RWPE1 (cell line): ENCODE measurements at places on chromosomes 2 and 18.

DNA sequence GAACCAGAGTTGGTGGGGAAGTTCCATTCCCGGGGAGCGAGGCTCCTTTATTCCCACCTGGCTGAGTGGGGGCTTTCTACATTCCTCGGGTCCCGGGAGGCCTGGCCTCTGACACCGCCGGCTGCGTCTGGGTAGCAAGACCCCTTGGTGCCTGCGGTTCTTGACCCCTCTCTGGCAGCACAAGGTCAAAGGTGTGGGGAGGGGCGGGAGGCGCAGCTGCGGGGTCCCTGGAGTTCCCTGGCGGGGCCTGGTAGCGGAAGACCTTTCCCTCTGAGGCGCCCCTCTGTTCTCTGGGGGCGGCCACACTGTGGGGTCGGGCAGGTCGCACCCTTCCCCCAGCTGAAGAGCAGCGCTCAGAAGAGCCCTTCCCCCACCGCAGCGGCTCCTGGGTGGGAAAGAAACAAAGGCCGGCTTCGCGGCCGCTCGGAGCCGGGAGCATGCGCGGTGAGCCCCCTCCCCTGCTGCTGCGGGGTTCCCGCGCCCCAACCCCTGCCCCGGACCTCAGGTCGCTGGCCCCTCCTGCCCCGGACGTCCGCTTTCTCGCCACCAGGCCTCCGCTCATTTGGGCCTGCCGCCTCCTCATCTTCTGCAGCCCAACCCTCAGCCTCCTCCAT, 146.3 kb downstream of the ANKRD44 start:
- DNase-seq, result no peak

GRCh38 chr2:30705056-30705455, 102.2 kb downstream of the CAPN13 start:
- DNase-seq, result no peak

DNA sequence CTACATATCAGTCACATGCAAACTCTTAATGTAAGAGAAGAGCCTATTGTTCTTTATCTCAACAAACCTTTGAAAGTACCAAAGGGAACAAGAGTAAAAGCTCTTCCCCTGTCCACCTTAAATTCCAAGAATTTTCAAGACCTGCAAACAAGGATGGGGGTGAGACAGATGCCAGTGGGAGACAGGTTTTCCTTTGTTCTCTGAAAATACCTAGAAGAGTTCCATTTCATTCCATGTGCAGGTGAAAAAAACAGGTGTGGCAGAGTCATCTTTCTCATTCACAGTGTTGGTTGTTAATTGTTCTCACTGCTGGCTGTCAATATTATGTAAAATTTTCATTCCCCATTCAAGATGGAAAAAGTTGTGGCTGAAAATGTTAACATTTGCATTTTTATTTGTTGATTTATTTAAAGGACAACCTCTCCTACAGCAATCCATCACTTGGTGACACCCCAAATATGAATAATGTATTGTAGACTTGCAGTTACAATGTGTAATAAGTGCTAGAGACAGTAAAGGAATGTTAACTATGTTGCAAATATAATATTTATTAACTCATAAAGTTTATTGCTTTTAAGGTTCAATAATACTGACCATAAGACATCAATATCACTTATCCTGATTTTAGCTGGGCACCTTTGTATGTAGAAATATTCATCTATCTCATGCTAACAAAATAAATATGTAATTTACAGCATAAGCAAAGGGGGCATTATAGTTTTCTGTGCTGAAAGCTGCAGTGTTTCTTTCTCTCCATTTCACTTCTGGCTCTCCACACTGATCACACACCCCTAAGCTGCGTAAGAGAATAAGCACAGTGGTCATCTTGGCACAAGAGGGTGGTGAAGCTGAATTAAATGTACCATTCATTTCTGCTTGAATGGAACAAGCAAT, 347.0 kb downstream of the KIAA1328 start:
- DNase-seq, result no peak

DNA sequence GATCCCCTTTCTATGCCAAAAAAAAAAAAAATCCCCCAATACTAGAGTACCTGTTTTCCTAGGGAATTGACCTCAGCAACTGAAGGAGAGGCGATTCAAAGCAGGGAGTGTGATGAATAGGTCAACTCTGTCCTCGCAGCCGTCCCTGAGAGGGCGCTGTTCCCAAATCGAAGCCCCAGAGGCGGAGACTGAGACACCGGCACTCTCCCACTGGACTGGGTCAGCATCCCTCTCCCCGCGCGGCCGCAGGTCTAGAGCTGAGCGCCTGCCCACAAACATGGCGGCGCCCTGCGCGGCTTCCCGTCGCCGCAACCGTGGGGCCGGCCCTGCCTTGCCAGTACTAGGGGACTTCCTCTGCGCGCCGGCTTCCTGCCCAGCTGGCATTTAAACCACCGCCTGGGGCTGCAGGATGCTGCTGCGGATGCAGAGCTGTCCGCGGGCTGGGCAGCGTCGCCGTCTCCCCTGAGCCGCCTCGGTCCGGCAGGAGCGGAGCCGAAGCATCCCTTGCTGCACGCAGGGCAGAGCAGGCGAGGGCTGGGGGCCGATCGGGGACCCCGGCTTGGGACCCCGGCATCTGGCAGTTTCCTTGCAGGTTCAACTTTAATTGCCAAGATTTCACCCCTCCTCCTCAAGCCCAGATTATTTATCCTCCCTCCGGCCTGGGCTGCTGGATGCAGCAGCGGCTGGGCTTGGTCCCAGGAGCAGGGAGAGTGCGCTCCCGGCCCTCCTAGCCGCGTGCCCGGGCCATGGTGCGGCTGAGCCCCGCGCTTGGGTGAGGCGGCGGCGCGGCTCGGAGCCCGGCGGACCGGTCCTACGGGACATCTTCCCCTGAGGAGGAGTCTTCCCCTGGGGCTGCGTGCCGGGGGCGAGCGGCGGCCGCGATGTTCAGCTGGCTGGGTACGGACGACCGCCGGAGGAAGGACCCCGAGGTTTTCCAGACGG, at the start of gene EHD3:
Gene EHD3, plus strand, starts transcription at position 412 of the 942 bp plus-strand sequence. Its CDS starts 470 bp downstream, at position 882.
- peak; percentile 81 for DNase-seq

DNA sequence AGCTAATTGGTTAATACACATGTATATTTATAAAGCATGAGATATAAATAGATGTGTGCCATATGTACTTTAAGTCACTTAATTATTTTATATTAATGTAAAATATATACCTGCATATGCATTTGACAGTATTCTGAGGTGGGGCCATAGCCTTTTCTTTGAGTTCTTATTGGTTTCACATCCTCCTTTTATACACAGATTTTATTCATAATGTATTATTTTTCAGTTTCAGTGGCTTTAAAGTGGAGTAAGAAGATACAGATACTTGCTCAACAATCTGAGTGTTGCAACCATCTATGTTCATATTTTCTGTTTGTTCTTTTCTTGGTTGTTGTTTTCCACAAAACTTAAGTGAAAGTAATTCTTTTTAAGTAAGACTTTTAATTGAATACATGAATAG, 436.5 kb downstream of the RND3 start:
- DNase-seq, result no peak

- no peak for DNase-seq
Observed at GRCh38 chr2:152481881-152482583, 147.1 kb downstream of the FMNL2 start.

GRCh38 chr2:38037757-38038621, 38.0 kb downstream of the CYP1B1 start:
- no peak for DNase-seq

- no peak for DNase-seq
Observed at GRCh38 chr2:70496819-70497218, 56.8 kb downstream of the TGFA start.

GRCh38 chr18:72986103-72986502, 118.3 kb upstream of the NETO1 start:
- peak; percentile 48 for DNase-seq

DNA sequence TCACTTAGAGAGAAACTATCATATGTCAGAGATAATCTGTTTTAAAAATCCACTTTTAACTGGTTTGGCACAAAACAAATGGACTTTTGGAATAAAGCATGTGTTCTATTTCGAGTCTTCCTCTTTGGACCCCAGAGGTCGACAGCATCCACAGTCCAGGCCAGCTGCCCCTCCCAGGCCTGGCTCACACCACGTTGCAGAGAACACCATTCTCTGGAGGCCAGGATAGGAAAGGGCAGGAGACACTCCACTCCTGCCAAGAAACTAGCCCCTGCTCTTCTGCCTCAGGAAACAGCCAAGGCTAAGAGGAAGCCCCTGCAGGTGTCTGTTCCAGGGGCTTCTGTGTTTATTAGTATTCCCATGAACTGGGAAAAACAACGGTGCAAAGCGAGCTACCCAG, 456.6 kb upstream of the ID2 start:
- no peak for DNase-seq

DNA sequence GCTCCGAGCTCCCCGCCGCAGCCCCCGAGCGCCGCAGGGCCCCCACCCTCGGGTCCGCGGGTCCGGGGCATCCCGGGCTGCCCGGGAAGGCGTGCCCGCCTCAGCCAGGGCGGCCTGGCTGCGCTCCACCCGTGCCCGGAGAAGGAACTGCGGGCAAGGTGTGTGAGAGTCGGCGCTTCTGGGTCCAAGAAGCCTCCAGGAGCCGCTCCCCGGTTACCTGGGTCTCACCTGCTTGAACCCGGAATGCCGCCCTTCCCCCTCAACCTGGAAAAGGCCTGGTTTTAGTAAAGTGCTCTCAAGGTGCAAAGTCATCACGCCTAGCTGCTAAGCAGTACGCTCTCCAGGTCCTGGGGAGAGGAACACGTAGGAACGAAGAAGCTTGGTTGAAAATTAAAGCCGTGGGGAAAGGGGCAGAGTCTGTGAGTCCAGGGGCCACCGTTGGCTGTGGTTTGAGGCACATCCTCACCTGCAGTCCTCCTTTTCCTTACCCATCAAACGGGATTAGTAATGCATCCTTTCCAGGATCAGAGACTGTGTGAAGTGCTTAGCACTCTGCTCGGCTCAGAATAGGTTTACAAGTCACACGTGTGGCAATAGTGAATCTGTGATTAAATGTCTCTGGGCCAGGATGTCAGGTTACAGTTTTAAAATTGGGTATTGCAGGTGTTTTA, 1.2 kb downstream of the ASAP2 start:
- DNase-seq, result peak; percentile 43

DNA sequence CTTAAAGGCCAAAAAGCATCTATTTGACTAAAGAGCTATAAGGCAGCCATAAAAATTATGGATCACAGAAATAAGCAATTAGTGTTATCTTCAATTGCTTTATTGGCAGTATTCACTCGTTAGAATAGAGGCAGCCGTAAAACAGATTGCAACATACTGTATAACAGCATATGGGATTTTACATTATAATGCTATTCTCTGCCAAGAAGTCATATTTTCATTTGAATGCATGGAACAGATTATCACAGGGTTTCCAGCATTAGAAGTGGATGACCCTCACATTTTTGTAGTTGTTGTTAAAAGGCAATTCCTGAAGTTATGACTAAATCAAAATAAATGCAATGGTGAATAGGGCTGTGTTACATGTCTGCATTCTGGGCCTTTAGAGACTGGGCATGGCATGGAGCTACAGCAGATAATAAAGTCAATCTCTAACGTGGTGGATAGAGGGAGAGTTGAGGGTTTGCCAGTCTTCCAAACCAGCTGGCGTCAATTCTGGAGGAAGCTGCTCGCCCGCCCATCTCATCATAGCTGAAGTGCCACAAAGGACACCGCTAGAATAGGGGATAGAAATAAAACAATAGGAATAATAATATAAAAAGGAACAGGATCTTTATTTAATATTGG, 155.4 kb upstream of the VRK2 start:
- DNase-seq, result no peak

- no peak for DNase-seq
Observed at GRCh38 chr2:17877811-17878280, 621 bp upstream of the KCNS3 start.

GRCh38 chr2:175880-176820, 87.7 kb downstream of the SH3YL1 start:
- DNase-seq, result no peak

DNA sequence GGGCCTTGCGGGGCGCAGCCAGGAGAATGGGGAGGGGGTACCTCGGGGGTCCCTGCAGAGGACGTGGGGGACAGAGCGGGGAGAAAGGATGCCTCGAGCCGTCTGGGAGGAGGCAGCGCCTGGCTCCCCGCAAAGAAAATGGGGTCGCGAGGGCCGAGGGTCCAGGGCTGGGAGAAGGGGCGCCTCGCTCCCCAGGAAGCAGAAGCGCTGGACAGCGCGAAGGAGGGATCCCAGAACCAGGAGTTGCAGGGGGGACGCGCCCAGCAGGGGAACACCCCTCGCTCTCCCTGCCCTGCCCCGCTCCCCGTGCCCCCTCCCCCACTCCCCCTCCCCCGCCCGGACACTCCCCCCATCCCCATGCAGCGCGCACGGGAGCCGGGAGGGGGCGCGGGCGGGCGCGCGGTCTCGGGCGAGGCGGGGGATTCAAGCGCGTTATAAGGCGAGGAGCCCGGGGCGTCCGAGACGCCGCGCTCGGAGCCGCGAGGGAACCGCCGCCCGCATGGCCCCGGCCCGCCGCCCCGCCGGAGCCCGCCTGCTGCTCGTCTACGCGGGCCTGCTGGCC, at the start of gene ERFE:
Gene ERFE, plus strand, starts transcription at position 462 of the 562 bp plus-strand sequence. Its CDS starts 38 bp downstream, at position 500.
- DNase-seq, result peak; percentile 69

GRCh38 chr18:59561612-59562011, 135.6 kb downstream of the CCBE1 start:
- no peak for DNase-seq

DNA sequence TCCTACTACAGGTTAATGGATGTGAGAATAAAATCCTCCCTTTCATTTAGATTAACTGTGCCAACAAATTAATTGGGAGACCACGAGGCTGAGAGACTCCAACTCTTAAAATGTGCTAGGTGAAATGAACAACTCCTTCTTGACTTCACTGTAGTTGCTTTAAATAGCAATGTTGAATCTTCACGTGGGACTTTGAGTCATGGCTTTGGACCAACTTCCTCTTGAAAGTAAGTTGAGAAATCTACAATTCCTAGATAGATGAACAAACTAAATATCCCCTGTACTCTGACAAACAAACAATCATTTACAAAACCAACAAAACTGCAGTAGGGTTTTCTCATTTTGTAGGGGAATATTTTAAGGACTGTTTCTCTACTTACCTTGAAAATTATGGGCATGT, 291.9 kb upstream of the SPRED2 start:
- no peak for DNase-seq

GRCh38 chr18:63438181-63438580, 15.9 kb upstream of the VPS4B start:
- DNase-seq, result no peak

DNA sequence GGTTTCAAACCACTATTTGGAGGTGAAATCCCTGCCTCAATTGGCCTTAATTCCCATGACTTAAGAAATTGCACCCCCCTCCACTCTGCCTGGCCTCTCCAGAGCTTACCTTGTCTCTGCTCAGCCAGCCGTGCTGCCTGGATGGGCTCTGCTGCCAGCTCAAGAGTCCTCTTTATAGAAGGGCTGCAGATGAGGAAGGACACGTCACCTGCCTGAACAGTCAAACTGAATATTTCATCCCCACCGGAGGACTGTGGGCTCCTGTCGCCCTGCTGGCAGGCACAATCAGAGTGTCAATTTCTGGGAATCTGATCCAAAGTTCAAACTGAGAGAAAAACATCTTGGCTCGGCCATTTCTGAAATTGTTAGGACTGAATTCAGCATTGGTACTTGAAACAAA, at the start of gene OTOS:
Gene OTOS, minus strand, starts transcription at position 148 of the 400 bp plus-strand sequence. CDS start 332 bp downstream, outside the sequence.
- DNase-seq, result no peak

GRCh38 chr2:166862468-166863132, 25.7 kb upstream of the XIRP2 start:
- no peak for DNase-seq
